ENCODE measurements at places on chromosomes 2 and 18.

- peak; percentile 69 for DNase-seq
Measured at GRCh38 chr2:48600204-48600813, 17.3 kb upstream of the GTF2A1L start.

- DNase-seq: no peak
Measured at GRCh38 chr2:105279126-105279525, 37.6 kb downstream of the GPR45 start.

- no peak for DNase-seq
Measured at GRCh38 chr2:96501886-96502810, 3.0 kb downstream of the NEURL3 start.

DNA sequence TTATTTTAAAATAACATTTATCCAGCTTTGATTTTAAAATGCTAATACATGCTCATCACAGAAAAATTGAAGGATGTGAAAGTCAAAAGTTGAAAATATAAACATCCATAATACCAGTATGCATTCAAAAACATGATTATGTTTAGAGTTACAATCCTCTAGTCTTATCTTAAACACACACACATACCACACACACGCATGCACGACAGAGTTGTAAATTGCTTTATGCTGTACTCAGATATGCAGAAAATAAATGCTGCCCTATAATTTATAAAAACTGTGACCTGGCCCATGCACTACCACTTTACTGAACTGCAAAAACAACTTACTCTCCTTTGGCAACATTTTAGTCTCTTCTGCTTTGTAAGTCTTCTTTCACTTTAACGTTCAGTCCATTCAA lies 793.0 kb upstream of the FANCL start:
- no peak for DNase-seq

DNA sequence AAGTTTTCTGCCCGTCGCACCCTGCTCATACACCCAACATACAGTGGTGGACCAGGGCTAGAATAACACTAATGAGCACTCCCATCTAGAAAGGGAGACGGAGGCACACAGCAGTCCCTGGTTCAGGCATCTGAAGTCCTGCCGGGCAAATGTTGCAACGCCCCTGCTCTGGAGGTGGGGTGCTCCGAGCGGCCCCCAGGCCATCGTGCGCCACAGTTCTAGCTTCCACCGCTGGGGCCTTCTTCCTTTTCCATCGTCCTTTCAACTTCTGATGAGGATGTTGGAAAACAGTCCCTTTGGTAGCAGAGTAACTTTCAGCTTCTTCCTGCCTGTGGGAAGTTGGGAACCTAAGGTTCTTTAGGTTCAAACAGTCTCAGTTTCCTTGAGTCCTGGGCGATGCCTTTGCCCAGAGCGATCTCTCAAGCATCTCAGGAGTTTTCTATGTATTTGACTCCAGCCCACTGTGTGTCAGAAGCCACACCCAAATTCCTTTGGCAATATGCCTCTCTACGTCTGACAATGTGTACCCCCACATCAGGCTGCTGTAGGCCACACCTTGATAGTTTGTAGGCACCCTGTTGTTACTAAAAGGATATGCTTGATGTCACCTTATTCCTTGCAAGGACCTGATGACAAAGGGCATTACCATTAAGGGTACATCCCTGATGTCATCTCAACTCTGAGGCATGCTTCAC lies 258.8 kb downstream of the GLI2 start:
- no peak for DNase-seq

DNA sequence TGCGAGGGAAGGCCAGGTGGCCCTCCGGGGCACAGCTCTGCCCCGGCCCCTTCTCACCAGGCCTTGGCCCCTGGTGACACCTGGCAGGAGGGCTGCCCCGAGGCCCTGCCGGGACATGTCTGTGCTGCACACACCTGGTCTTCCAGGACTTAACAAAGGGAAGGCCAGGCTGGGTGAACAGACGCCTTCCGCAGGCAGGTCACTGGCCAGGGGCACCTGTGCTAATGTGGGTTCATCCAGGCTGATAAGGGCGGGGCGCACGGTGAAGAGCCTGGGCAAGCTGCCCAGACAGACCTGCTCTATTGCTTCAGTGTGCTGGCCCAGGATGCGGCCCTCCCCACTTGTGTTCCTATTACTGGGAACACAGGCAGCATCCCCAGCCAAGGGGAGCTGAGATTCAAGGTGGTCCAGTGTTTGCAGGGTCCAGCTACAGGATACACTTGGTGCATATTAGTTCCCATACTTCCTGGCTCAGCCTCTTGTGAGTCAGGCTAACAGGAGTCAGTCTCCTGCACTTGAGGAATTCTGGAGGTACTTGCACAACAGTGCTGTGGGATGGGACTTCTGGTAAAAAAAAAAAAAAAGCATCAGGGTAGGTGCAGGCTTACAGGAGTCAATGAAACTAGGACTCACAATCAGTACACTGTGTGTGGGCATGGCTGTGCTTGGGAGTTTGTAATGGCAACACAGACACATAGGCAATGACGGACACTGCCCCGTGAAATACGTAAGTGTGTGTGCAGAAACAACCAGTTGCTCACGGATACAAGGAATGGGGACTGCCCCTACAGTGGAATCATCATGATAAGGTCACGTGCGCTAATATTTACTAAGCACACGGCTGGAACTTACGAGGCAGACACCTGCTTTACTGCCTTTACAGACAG lies 261.4 kb downstream of the TWIST2 start:
- DNase-seq: peak; percentile 9

DNA sequence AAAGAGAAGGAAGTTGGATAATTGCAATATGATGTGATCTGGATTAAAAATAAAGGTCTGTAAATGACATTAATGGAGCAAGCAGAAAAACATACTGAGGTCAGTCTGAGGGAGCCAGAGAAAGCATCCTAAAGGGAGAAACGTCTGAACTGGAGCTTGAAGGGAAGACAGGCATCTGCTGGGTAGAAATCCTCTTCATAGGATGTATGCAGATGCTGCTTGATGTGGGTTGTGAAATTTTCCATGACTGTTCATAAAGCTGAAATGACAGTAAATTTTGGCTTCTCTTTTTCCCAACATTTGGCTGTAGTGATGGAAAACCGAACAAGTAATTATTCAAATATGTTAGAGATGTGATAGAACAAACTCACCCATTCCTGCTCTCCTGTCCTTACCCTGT lies 287.6 kb downstream of the CAMKMT start:
- peak; percentile 5 for DNase-seq

GRCh38 chr2:113274432-113274831 lies 4.3 kb downstream of the PAX8 start:
- no peak for DNase-seq

GRCh38 chr2:129923265-129924091 lies 56.0 kb upstream of the RAB6C start:
- peak; percentile 53 for DNase-seq
